Inflammatory macrophage treated with lipopolysaccharide for 4 hours (primary cell): ENCODE measurements at places on chromosomes 4 and X.

GRCh38 chr4:72366601-72367000 lies 202.4 kb downstream of the ADAMTS3 start:
- no peak for DNase-seq

GRCh38 chrX:68571610-68572311 lies 72.9 kb downstream of the YIPF6 start:
- DNase-seq, result peak; percentile 84

GRCh38 chrX:20668550-20668949 lies 401.8 kb upstream of the RPS6KA3 start:
- DNase-seq, result peak; percentile 0

DNA sequence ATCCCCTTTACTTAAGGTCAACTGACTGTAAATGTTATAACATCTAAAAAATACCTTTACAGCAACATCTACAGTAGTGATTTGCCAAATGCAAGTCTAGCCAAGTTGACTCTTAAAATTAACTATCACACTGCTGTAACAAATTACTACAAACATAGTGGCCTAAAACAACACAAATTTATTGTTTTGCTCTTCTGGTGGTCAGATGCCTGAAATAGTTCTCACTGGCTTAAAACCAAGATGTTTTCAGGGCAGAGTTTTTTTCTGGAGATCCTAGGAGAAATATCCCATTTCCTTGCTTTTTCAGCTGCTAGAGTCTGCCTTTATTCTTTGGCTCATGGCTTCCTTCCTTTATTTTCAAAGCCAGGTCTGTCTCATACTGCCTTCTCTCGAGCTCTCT lies 120.5 kb downstream of the ADGRL3 start:
- no peak for DNase-seq

DNA sequence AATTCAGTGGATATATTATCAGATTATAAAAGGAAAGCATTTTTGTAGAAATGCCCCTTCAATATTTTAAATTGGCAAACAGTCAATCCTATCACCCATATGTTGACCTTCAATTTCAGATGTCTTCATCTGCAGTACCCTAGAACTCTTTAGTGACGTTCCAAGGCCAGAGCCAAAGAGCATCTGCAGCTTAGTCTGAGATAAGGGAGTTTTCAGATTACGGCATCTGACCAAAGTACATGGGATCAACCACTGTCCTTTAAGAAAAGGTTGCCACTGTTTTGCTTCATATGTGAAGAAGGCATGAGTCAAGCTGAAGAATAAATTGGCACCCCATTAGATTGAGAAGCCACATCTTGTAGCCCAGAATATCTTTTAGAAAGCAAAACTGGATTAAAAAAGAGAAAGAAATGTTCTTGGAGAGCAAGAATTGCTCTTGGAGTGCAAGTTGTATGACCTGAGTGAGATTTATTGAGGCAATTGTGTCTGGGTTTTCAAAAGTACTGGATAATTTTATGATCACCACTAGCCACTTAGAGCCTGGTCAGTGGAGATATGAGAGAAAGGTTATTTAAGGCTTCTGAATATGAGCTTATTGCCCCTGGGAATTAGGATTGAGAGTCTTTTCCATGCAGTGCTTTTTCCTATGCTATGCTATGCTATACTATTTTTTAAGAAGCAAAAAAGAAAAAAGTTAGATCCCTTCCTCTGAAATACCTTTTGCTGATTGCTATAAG lies 251.9 kb upstream of the NR3C2 start:
- DNase-seq, result no peak

DNA sequence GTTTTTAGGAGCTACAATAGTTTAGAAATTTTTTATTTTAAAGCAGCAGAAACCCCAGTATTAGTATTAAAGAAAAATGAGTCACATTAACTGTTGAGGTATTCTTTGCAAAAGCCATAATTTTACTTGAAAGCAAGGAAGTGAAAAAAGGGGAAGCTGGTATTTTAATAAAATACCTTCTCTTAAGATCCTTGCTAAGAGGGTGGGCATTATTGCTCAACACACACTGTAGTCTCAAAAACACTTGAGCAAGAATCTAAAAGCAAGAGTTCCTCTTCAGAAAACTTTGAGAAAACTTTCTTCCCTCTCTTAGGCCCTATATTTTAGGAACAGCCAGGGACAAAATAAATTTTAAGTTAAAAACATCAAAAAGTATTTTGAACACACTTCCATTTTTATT lies 259.4 kb upstream of the DIAPH2 start:
- DNase-seq, result peak; percentile 48

DNA sequence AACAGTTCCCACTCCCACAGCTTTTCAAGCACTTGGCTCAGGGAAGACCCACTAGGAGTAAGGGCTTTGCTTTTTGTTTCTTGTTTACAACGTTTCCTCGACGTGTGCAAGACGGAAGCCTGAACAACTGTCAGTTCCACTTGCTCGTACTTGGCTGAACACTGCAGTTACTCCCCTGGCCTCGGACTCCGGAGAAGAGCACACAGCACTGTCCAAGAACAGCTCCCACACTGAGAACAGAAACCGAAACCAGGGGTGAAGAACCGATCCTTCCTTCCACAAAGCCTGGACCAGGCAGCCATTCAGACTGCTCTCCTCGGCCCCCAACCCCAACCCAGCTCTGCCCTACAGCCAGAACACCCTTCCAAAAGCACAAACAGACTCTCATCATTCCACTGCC lies 25.5 kb downstream of the IRF2 start:
- peak; percentile 87 for DNase-seq
